ENCODE measurements at places on chromosomes 6 and 20. TPM values are rescaled to one million over a fixed set of nuclear protein-coding genes. Genes with fewer than 3 reads are reported as not detected.

Gene MROH8
- 4.0 TPM for total RNA-seq

Gene IMPG1
- not detected for total RNA-seq

Gene CALHM5
- not detected for total RNA-seq

Gene FOXF2
- total RNA-seq = 16.8 TPM

Gene CDH4
- total RNA-seq = not detected

Gene FOXS1
- 0.55 TPM for total RNA-seq

Measured in transverse colon (tissue), 4 donors.